ENCODE measurements at places on chromosomes 4 and X. TPM values are rescaled to one million over a fixed set of nuclear protein-coding genes. Genes with fewer than 3 reads are reported as not detected.

GRCh38 chr4:69156913-69157312, 57.6 kb downstream of the UGT2B11 start:
- no peak overlapping the region for H3K4me3 ChIP-seq
- H3K27me3 ChIP-seq = no peaks in the 10 kb centered on the region
- DNase-seq = no peak
- no peak overlapping the region for H3K27ac ChIP-seq

GRCh38 chr4:73259571-73260090, 1.0 kb upstream of the ANKRD17 start:
- peak; percentile 45 for DNase-seq
- peak overlapping the region; percentile 98 for H3K4me3 ChIP-seq
- peaks cover 17% of the 10 kb centered on the region for H3K36me3 ChIP-seq
- H3K4me1 ChIP-seq = peaks cover 40% of the 10 kb centered on the region
- H3K27me3 ChIP-seq = no peaks in the 10 kb centered on the region

DNA sequence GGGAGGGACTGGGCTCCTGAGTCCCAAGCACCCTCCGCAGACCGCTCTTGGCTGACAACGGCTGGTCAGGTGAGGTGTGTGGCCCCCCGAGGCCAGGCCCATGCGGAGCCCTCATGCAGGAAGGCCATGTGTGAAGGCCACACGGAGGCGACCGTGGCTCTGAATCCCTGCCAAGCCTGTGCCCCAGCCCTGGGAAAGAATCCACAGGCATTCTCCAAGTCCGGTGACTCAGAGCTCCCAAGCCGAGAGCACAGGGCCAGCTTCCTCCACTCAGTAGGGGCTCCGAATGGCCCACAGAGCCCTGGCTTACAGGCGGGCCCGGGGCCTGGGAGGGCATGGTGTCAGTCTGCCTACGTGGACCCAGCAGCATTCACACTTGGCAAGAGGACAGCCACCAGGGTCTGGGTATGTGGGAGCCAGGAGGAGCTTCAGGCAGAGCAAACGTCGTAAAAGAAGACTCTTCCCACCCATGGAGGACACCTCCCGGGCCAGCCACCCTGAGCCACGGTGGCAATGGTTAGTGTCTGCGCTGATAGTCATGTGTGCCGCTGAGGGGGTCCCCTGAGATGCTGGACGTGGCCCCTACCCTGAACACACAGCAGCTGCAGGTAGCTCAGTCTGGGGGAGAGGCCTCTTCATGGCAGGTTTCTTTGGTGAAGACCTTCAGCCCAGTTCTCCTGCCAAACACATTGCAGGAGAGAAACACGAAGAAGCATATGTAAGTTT, 105.7 kb downstream of the PSAPL1 start:
- no peak overlapping the region for H3K27ac ChIP-seq
- peaks cover 5% of the 10 kb centered on the region for H3K27me3 ChIP-seq
- no peaks in the 10 kb centered on the region for H3K4me1 ChIP-seq
- no peaks in the 10 kb centered on the region for H3K36me3 ChIP-seq

DNA sequence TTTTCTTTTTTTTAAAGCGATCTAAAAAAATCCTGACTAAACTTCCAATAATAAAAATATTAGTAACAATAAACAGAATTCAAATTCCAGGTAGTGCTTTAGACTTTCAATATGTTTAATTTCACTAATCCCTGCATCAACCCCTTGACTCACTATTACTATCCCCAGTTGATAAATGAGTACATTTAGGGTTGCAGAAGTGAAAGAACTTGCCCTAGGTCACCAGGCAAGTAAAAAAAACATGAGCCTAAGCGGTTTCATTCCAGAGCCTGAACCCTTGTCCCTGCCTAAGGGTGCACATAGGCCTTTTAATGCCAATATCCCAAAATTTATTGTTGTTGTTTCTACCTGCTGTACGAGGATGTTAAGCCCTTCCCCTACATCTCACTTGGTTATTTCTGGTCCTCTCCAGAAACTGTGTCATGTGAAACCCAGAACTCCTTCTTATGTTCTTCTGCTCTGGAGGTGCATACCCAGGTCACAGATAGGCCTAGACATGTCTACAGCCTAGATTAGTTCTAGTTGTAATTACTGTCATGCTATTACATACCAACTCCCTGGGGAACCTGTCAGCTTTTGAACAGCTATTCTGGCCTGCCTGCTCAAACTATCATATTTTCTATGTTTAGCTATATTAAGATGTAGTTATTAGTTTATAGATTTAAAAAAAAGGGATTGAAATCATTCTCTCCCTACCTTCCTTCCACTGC, 244.5 kb upstream of the PITX2 start:
- H3K4me3 ChIP-seq = no peak overlapping the region
- H3K27ac ChIP-seq = no peak overlapping the region
- H3K4me1 ChIP-seq = no peaks in the 10 kb centered on the region
- H3K27me3 ChIP-seq = no peaks in the 10 kb centered on the region
- DNase-seq = no peak

DNA sequence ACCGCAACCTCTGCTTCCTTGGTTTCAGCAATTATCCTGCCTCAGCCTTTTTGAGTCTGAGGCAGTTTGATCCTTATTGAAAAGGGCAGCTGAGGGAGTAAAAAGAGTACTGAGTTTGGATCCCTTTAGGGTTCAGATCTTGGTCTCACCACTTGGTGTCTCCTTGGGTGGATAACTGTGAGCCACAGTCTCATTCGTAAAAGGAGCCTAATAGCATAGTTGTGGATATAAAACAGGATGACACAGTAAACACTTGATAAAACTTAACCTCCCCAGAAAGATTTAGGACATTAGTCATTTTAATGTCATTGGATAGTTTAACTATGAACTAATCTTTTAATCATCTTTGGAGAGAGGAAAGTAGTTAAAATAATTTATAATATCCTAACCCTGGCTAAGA, 173.0 kb downstream of the ANK2 start:
- no peaks in the 10 kb centered on the region for H3K4me1 ChIP-seq
- H3K36me3 ChIP-seq = no peaks in the 10 kb centered on the region
- no peak overlapping the region for H3K27ac ChIP-seq
- peaks cover 2% of the 10 kb centered on the region for H3K27me3 ChIP-seq
- no peak for DNase-seq

DNA sequence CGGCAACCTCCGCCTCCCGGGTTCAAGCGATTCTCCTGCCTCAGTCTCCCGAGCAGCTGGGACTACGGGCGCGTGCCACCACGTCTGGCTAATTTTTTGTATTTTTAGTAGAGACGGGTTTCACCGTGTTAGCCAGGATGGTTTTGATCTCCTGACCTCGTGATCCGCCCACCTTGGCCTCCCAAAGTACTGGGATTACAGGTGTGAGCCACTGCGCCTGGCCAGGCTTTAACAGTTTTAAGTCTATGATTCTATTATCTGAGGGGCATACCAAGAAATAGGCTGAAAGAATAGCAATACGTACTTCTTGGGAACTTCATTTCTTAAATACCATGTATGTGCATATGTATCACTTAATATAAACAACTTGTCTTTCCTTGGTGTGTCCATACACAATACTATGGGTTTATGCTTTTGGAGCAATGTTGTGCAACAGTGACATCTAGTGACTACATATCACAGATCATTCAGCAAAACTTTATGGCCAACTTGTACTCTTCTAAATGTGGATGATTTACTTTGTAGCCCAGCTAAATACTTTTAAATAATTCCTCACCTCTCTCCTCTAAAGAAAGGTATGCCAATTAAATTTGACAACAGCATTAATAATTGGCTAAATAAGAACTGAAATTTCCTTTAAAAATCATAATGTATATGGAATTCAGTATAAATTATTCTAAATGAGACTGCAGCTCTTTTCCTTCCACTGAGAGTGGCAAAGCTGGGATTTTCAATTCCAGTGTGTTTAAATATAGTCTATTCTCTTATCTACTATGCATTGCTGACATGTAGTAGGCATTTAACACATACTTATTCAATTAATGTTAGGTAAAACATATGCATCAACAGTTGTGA, 10.4 kb downstream of the SLC9B1 start:
- no peaks in the 10 kb centered on the region for H3K27me3 ChIP-seq
- H3K4me3 ChIP-seq = no peak overlapping the region
- H3K27ac ChIP-seq = no peak overlapping the region
- DNase-seq = no peak
- H3K36me3 ChIP-seq = no peaks in the 10 kb centered on the region

- DNase-seq = no peak
- no peak overlapping the region for H3K27ac ChIP-seq
- peaks cover 4% of the 10 kb centered on the region for H3K4me1 ChIP-seq
- H3K27me3 ChIP-seq = no peaks in the 10 kb centered on the region
Observed at GRCh38 chr4:123449780-123450179, 53.2 kb downstream of the SPRY1 start.

- DNase-seq = no peak
- H3K36me3 ChIP-seq = no peaks in the 10 kb centered on the region
- no peak overlapping the region for H3K27ac ChIP-seq
- no peaks in the 10 kb centered on the region for H3K4me1 ChIP-seq
- H3K4me3 ChIP-seq = no peak overlapping the region
- no peaks in the 10 kb centered on the region for H3K27me3 ChIP-seq
Observed at GRCh38 chr4:176546975-176547374, 227.2 kb downstream of the SPCS3 start.

DNA sequence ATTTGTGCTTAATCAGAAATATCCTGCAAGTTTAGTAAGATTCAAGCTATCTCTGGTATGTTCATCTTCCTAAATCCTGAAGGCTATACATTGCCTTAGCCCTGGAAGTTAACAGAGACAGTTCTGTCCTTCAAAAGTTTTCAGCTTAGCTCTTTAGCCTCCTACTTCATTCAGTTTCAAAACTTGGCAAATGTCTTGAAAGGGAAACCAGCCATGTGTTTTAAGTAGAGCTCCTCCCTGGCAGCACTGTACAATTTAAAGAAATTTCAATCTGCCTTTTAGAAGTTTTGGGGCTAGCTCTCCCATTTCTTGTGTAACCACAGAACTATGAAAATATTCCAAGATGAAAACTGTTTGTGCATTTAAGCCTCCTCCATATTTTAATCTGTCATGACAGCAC, 47.0 kb downstream of the FANCB start:
- H3K4me1 ChIP-seq = no peaks in the 10 kb centered on the region
- no peak for DNase-seq
- no peaks in the 10 kb centered on the region for H3K36me3 ChIP-seq
- no peak overlapping the region for H3K4me3 ChIP-seq

- H3K4me1 ChIP-seq = peaks cover 15% of the 10 kb centered on the region
- peaks cover 11% of the 10 kb centered on the region for H3K36me3 ChIP-seq
- H3K4me3 ChIP-seq = no peak overlapping the region
- DNase-seq = no peak
Observed at GRCh38 chr4:13534344-13535063, 9.8 kb downstream of the NKX3-2 start.

GRCh38 chr4:55912249-55912648, 36.5 kb upstream of the CEP135 start:
- DNase-seq = no peak
- no peaks in the 10 kb centered on the region for H3K36me3 ChIP-seq
- no peak overlapping the region for H3K4me3 ChIP-seq
- H3K27ac ChIP-seq = no peak overlapping the region

The STS gene
- total RNA-seq = 0.73 TPM

The HHIP gene
- not detected for total RNA-seq

The CNKSR2 gene
- 3.6 TPM for total RNA-seq

The C4orf50 gene
- total RNA-seq = 0.07 TPM

The SHOX gene
- total RNA-seq = not detected

The PPARGC1A gene
- not detected for total RNA-seq

All from activated CD4-positive, alpha-beta memory T cell treated with anti-CD3 and anti-CD28 coated beads for 36 hours (primary cell).